GM12878 (cell line): ENCODE measurements at places on chromosomes 6 and 20. TPM values are rescaled to one million over a fixed set of nuclear protein-coding genes. Genes with fewer than 3 reads are reported as not detected.

PRDM13 gene
- not detected in 2 replicates for polyA plus RNA-seq

KCNK17 gene
- polyA plus RNA-seq: not detected in 2 replicates

FRK gene
- 0.37 and 0.59 TPM in 2 replicates for polyA plus RNA-seq

SIRPA gene
- 2.7 and 3.6 TPM in 2 replicates for polyA plus RNA-seq

SLC22A7 gene
- polyA plus RNA-seq: not detected in 2 replicates

GCNT2 gene
- 8.7 and 11.0 TPM in 2 replicates for polyA plus RNA-seq

ADGB gene
- polyA plus RNA-seq: not detected in 2 replicates

FAXC gene
- 0.19 TPM in 1 of 2 replicates, not detected in the other for polyA plus RNA-seq

PFDN4 gene
- 78.1 and 89.2 TPM in 2 replicates for polyA plus RNA-seq

SLC17A9 gene
- polyA plus RNA-seq: 55.6 and 57.9 TPM in 2 replicates

NOTCH4 gene
- 2.1 and 3.2 TPM in 2 replicates for polyA plus RNA-seq

DEFB123 gene
- not detected in 2 replicates for polyA plus RNA-seq

EGFL8 gene
- polyA plus RNA-seq: 0.28 TPM in 1 of 2 replicates, not detected in the other

CST2 gene
- polyA plus RNA-seq: not detected in 2 replicates

RAET1L gene
- not detected in 2 replicates for polyA plus RNA-seq

EBF4 gene
- polyA plus RNA-seq: not detected in 2 replicates

HLA-DPA1 gene
- polyA plus RNA-seq: 684 and 690 TPM in 2 replicates

VGLL2 gene
- polyA plus RNA-seq: not detected in 2 replicates

PROKR2 gene
- not detected in 2 replicates for polyA plus RNA-seq

SYNE1 gene
- 8.1 and 10.4 TPM in 2 replicates for polyA plus RNA-seq

C6orf52 gene
- polyA plus RNA-seq: 7.0 and 9.3 TPM in 2 replicates

PTCRA gene
- 0.20 and 0.24 TPM in 2 replicates for polyA plus RNA-seq

SLC13A3 gene
- polyA plus RNA-seq: not detected in 2 replicates

SMLR1 gene
- polyA plus RNA-seq: not detected in 2 replicates

SLC26A8 gene
- polyA plus RNA-seq: 0.95 TPM in 1 of 2 replicates, not detected in the other

COL11A2 gene
- 0.11 and 0.15 TPM in 2 replicates for polyA plus RNA-seq

GSTA3 gene
- not detected in 2 replicates for polyA plus RNA-seq

ENPP4 gene
- 5.4 and 6.0 TPM in 2 replicates for polyA plus RNA-seq

CTSZ gene
- polyA plus RNA-seq: 9.3 and 11.8 TPM in 2 replicates

MYCT1 gene
- not detected in 2 replicates for polyA plus RNA-seq

FGD2 gene
- 16.1 and 23.1 TPM in 2 replicates for polyA plus RNA-seq

MYL9 gene
- polyA plus RNA-seq: 0.55 and 0.63 TPM in 2 replicates

SLC4A11 gene
- 1.1 and 1.9 TPM in 2 replicates for polyA plus RNA-seq

ISM1 gene
- not detected in 2 replicates for polyA plus RNA-seq

KIAA1755 gene
- not detected in 2 replicates for polyA plus RNA-seq

BMP2 gene
- polyA plus RNA-seq: 0.25 and 0.35 TPM in 2 replicates

PEX6 gene
- polyA plus RNA-seq: 7.4 and 9.5 TPM in 2 replicates

SCAND1 gene
- polyA plus RNA-seq: 117 and 118 TPM in 2 replicates

SSTR4 gene
- polyA plus RNA-seq: not detected in 2 replicates

IL17A gene
- polyA plus RNA-seq: not detected in 2 replicates
